IPS-NIHi11 (cell line): ENCODE measurements at places on chromosomes 12 and 14.

- no peak for DNase-seq
Observed at GRCh38 chr14:51727526-51727925, 75.8 kb downstream of the FRMD6 start.

- DNase-seq: no peak
Observed at GRCh38 chr14:58118097-58118815, 33.8 kb downstream of the ARMH4 start.

DNA sequence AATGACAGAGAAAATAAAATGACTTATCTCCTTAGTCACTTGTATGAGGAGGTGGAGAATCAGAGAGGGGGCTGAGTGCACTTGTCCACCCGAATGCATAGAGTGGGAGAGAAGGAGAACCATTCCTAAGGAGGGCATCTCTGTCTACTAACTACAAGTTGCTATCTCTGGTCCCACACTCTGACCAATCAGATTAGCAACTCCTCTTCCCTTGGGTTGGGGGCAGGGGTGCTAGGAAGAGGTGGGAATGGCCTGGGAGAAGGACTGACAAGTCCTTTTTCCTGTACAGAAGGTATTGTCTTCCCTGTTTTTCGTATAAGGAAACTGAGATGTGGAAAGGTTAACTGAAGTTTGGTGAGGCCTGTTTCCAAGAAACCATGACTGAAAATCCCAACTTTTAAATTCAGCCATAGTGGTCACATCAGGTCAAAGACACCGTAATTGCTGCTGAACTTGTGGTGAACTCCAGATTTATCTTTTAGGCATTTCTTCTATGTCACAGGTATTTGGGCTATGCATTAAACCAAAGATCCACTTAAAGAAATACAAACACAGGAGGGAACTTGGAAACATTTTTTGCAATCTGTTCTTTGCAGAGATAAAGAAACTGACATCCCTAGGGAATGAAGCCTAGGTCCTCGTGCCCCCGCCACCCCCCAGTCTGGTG lies 207.8 kb downstream of the CRADD start:
- no peak for DNase-seq

GRCh38 chr12:88334271-88334670 lies 192.2 kb downstream of the TMTC3 start:
- peak; percentile 6 for DNase-seq

DNA sequence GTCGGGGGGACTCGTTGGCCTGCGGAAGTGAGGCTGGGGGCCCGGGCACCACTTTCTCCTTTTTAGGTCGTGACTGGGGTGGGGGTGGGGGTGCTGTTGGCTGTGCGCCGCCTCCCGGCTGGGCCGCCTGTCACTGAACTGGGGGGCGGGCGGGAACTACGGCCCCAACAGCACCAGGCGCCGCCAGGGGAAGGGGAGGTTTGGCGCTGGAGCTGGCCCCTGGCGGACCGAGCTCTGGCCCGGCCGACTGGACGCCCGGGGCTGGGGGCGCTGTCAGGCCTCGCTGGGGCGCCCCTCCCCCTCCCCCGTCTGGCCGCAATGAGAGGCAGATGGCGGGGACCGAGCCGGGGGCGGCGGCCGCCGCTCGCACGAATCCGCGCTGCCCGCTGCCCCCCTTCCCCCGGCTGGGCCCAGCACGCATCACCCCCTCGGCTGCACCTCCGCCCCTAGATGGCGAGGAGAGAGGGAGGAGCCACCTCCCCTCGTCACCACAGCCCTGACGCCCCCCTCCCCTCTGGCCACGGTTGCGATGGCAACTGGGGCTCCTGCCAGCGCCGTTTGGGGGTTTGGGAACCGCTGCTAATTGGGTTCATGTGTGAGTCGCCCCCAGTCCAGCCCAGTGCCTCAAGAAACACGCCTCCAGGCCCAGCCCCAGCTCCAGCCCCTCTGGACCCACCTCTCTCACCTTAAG lies 723 bp downstream of the NFATC4 start:
- peak; percentile 89 for DNase-seq

DNA sequence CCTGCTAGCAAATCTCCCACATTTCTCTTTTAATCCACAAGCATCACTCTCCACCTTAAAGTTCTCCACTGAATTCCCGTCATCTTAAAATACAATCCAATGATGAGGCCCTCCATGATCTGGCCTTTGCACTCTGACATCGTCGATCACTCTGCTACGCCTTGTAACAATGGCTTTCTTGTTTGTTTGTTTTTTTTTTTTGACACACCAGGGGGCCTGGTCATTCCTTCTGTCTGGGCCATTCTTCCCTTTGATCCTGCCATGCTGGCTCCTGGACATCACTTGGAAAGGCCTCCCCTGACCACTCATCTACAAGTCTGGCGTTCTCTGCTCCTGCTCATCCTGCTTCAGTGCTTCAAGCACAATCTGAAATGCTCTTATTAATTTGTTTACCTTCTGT lies 233.5 kb downstream of the PPM1H start:
- no peak for DNase-seq

- no peak for DNase-seq
Observed at GRCh38 chr12:81206429-81206828, 128.6 kb downstream of the ACSS3 start.

GRCh38 chr12:124668602-124669001 lies 101.2 kb upstream of the NCOR2 start:
- DNase-seq: no peak

- no peak for DNase-seq
Observed at GRCh38 chr14:102421411-102422057, 58.8 kb downstream of the TECPR2 start.

- DNase-seq: no peak
Observed at GRCh38 chr12:19648591-19648990, 209.3 kb downstream of the AEBP2 start.

DNA sequence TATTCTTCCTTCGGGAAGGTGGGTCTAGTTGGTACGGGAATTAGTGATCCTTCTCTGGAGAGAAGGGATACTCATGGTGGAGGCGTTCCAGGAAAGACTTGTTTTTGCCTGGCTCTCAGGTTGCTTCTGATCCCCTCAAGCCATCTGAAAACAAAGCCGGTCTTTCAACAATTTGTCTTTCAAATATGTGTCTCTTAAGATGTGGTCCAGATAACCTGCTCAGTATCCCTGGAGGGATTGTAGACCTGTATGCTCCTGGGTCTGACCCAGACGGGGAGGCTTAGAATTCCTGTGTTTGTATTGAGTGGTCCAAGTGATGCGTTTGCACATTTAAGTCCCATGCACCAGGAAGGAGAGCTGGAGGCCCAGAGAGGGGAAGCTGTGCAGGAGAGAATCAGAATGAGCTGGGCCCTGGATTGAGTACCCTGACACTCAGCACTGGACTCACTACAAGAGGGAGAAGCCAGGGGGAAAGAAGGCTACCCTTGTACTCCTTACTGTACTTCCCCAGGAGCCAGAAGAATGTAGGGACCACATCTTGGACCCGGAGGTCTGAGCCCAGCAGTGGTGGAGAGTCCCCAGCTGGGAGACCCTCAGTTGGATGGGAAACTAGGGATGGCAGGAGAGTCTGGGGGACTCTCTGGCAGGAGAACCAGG lies 40.4 kb downstream of the ERH start:
- DNase-seq: no peak

DNA sequence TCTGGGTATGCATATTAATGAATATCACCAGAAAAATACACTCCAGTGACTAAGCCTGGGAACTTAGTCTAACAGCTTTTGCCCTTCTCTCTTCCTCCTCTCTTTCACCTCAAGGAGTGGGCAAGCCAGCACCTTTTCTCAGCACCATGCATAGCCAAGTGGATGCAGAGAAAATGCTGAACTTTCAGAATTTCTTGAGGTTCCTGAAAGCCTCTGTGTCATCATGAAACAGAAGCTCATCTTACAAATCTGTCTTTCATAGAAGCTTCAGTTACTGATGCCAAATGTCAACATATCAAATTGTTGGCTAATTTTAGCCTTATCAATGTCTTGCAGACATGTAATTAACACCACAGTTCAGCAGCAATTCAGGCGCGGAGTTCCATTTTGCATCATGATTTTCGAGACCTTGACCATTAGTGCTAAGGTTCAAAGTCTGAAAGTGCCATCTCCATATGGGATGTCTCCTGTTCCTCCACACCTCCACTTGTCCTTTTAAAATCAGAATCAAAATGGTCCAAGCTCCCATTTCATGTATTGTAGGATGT lies 51.1 kb upstream of the RPH3A start:
- no peak for DNase-seq

DNA sequence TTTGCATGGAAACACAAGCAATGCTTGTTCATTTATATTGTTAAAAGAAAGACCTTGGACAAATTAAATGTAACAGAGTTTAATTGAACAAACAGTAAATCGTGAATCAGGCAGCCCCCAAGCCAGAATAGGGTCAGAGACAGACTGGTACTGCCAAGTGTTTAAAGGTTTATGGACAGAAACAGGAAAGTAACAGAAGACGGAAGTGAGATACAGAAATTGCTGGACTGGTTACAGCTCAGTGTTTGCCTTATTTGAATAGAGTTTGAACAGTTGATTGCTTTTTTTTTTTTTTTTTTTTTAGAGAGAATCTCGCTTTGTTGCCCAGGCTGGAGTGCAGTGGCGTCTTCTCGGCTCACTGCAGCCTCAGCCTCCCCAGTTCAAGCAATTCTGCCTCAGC lies 50.3 kb downstream of the DAO start:
- no peak for DNase-seq

- DNase-seq: no peak
Observed at GRCh38 chr12:68495336-68496070, 115.2 kb upstream of the RAP1B start.

GRCh38 chr14:70909733-70910614 lies 2.7 kb downstream of the PCNX1 start:
- DNase-seq: no peak

GRCh38 chr12:46628176-46628575 lies 197.6 kb downstream of the SLC38A4 start:
- no peak for DNase-seq

DNA sequence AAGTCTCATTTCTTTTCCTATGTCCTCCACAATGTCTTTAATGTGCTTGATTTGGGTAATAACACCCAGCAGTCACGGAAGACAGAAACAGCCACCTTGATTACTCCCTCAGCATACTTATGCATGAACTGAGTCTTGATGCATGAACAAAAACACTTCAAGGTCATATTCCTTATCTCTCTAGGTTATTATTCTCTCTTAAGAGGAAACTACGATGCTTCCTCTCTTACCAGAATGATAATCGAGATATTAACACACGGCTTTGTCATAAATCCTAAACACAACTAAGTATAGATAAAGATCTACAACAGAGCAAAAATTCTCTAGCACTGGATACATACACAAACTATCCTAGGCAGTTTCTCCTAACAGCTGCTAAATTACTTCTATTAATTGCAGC lies 583.5 kb upstream of the ATP2B1 start:
- no peak for DNase-seq
